Tongue (tissue), 3 donors: ENCODE measurements at places on chromosomes 7 and 10. TPM values are rescaled to one million over a fixed set of nuclear protein-coding genes. Genes with fewer than 3 reads are reported as not detected.
A peak's percentile ranks its signal among the peaks of the same experiment; 100 is the strongest.

- DNase-seq = no peak
Measured at GRCh38 chr7:157559596-157560257, 222.9 kb downstream of the DNAJB6 start.

GRCh38 chr7:97835296-97836138 is 36.7 kb downstream of the ASNS start:
- DNase-seq = peak; percentile 79

- DNase-seq = no peak
Measured at GRCh38 chr7:54180796-54181195, 361.4 kb upstream of the VSTM2A start.

Gene BRAT1
- 28.1 TPM for total RNA-seq

Gene EPC1
- 58.4 TPM for total RNA-seq

Gene NCF1
- 0.82 TPM for total RNA-seq
